Left lung (tissue), 14 donors: ENCODE measurements at places on chromosomes 3 and 15. TPM values are rescaled to one million over a fixed set of nuclear protein-coding genes. Genes with fewer than 3 reads are reported as not detected.

Gene TMEM212
- polyA plus RNA-seq: 3.2 TPM

Gene B2M
- polyA plus RNA-seq: 1,463 TPM

Gene SCN11A
- polyA plus RNA-seq: 0.85 TPM

Gene NTRK3
- polyA plus RNA-seq: 9.8 TPM

Gene SLC9C1
- polyA plus RNA-seq: 0.54 TPM

Gene B3GNT5
- polyA plus RNA-seq: 26.7 TPM

Gene SIDT1
- 2.5 TPM for polyA plus RNA-seq

Gene TM4SF18
- polyA plus RNA-seq: 13.3 TPM

Gene PLCB2
- polyA plus RNA-seq: 15.0 TPM

Gene SRGAP3
- polyA plus RNA-seq: 28.9 TPM

Gene ADCY5
- polyA plus RNA-seq: 13.5 TPM
